ENCODE measurements at places on chromosomes 5 and 9. TPM values are rescaled to one million over a fixed set of nuclear protein-coding genes. Genes with fewer than 3 reads are reported as not detected.

GRCh38 chr5:91906027-91906426 lies 522.9 kb upstream of the ARRDC3 start:
- DNase-seq: no peak

DNA sequence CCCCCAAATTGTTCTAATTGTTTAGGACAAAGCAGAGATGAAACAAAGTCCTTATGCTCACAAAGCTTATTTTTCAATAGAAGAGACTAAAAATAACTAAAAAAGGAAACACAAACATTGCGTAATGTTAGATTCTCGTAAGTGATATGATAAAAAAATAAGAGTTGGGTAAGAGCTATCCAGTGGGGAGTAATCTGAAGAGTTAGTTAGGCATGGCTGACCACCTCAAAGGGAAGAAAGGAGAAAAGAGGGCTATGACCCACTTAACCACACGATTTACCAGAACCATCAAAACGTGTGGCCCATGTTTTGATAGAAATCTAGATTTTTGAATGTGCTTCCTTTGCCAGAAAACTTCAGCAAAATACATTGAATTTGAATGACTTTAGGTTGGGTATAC lies 1296.8 kb upstream of the NUDT12 start:
- DNase-seq: no peak

DNA sequence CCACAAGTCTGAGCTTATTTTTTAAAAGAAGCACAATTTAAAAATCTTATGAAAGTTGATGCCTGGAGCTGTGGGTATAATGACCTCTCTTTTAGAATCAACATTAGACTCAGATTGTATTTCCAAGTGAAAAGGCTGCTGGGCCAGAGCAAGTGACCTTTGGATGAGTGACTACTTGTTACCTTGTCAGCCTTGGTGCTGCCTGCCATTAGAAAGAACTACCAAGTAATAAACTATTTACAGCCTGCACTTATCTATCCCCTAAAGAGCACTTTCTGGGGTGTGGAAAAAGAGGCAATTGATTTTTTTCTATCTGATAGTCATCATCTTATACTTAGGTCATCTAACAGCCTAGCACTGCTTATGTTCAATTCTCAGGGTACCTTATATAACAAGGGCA lies 134.9 kb upstream of the FBXL17 start:
- no peak for DNase-seq

HNRNPA0 gene
- total RNA-seq: 10.4 TPM

RLN1 gene
- 1.3 TPM for total RNA-seq

PCDHB10 gene
- under 0.01 TPM for total RNA-seq

DNA sequence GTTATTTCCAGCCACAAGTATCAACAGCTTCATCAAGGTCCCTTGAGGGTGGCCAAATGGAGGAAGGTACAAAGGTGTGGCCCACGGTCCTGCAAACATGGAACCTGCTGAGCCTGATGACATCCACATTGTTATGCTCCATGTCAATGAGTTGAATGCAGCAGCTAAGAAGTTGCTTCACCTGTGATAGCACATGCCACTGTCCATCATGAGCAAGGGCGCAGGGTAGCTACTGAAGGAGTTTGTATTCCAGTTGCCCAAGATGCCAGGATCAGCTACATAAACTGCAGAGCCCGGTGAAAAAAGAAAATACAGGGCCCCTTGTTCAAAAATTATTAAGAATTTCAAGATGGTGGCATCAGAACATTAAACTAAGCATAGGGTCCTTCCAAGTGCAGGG lies 24.2 kb downstream of the LSM11 start:
- no peak for DNase-seq

UBE2R2 gene
- 27.4 TPM for total RNA-seq

MARCOL gene
- not detected for total RNA-seq

SLC22A5 gene
- total RNA-seq: 13.1 TPM

DNA sequence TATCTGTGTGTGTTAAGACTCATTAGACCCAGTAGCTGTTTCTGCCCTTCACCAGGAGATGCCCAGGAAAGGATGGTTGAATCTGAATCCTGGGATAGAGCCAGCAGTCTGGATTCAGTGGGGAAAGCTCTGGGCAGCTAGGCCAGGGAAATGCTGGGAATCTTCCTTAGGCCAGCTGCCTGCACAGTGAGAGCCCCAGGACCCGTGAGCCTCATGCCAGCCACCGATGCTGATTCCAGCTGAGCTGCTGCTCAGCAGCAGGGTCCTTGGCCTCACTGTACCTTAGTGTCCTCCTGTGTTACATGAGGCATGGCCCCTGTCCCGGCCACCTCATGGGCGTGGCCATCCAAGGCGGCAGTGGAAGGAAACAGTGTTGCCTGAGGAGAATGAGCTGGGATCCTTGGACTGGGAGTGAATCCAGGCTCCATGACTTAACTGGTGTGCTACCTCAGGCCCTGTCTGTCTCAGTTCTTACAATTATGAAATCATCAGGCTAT lies 87.1 kb downstream of the AMBP start:
- no peak for DNase-seq

CER1 gene
- not detected for total RNA-seq

IRGM gene
- total RNA-seq: not detected

- DNase-seq: no peak
Measured at GRCh38 chr5:168449166-168449565, 37.1 kb upstream of the RARS1 start.

DNA sequence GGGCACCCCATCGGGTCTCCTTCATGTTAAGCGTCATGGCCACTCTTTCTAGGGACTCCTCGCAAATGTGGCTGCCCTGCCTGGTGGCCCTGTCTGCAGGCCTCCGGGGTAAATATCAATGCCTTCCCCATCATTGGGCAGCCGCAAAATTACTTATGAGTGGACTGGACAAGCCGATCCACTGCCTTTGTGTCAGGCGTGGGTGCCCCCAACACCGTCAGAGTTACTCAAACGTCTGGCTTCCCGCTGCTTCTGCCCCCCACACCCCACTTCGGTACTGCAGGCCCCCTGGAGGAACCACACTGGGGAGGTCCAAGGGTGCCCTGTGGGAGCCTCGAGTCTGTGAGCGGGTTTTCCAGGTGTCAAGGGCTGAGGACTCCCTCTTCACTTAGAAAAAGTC lies 3.8 kb downstream of the LHX3 start:
- no peak for DNase-seq

DNA sequence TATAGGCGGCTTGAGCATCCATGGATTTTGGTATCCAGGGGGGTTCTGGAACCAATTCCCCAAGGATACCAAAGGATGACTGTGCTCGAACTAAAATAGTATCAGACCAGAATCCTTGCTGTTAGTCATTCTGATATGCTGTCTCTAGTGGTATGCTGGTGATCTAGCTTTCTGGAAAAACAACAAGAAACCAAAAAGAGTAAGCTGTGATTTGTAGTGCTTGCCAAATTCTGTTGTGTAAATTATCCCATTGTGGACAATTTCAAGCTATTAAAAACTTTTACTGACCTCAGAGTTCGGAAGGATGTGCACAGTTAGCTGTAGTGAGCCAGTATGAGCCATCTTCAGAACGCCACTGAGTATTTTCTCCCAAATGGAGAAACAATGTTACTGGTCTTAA lies 99.0 kb upstream of the FBN2 start:
- no peak for DNase-seq

PDZD2 gene
- total RNA-seq: 1.8 TPM

DNA sequence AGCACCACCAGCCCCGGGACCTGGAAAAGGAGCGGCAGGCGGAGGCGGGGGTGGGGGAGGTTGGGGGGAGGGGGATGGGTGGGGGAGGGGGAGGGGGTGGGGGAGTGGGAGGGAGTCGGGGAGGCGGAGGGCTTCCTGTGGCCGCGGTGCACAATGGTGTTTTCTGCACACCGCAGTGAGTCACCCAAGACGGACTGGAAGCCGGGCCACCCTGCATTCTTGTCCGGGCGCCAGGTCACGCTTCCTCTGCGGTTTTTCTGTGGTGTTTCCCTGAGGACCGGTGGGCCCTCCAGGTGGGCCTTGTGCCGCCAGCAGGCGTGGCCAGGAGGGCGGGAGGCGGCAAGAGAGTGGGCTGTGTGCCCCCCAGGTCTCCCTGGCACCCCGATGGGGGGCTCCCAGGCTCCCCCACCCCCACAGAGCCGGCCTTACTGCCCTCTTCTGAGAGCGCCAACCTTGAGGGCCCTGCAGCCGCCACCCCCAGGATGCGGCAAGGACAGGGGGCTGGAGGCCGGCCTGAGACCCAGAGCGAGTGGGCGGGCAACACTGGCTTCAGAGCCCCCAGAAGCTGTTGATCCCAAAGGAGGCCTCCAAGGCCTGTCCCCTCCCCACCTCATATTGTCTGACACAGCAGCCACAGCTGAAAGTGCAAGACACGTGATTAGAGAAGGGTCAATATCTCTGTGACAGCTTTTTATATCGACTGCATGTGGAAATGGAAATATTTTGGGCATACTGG lies 11.1 kb downstream of the EXD3 start:
- peak; percentile 44 for DNase-seq

DNA sequence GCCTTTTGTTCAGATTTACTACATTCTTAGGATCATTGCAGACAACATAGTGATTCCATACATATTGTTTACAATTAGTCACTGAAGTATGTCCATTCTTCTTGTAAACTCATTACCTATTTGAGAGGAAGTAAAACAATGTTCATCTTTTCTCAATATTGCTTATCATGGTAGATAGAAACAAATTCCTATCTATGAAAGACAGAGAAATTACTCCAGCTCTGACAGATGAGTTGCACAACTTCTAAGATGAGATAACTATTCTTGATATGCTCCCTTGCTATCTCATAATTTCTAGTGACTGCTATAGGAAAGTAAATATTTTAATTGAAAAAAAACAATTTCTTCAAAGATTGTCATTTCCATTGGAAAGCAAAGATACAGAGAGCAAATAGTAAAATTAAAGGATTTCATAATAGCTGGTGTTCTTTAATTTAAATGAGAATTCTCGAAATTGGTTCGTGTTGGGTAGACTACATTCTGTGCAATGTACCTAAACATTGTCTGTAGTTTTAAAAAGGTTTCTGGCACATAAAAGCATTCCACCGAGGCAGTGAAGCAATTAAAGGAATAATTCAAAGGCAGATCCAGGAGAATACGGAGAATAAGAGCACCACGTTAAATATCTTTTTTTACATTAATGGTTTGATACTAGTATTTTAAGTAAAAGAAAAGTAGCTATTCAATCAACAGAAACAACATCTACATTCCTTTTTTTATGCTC lies 1029.1 kb upstream of the ACO1 start:
- no peak for DNase-seq

All from epithelial cell of proximal tubule (primary cell).